ENCODE measurements at places on chromosomes 4 and X.

- no peak for DNase-seq
Measured at GRCh38 chr4:40193578-40193977, 3.3 kb upstream of the RHOH start.

DNA sequence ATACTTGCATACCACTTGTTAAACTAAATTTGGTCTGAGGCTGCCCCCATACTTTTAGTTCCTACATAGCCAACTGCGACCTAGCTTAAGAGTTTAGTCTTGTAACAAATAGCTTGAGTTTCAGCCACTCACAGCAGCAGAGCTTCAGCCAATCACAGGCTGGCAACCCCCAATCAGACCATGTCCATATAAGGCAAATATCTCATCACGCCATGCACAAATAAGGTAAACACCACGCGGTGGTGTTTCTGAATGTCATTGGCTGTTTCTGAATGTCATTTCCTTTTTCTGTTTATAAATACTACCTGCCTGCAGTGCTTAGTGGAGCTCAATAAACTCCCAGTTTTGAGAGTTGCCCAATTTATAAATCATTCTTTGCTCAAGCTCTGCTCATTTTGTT, 143.1 kb upstream of the MAD2L1 start:
- DNase-seq = no peak

- no peak for DNase-seq
Measured at GRCh38 chrX:16702700-16703599, 9.5 kb downstream of the CTPS2 start.

DNA sequence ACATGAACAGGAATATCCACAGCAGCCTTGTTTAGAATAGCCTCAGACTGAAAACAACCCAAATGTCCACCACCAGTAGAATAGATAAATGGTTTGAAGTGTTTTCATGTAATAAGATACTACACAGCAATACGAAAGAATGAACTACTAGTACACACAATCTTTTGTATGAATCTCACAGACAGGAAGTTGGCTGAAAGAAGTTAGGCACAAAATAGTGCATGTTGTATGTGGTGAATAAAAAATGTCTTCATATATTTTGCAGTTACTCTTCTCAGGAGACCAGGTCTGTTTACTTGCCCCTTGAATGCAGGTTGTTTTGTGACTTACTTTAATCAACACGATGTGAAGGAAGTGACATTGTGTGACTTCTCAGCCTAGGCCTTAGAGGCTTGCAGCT, 75.9 kb upstream of the LEF1 start:
- DNase-seq = no peak

DNA sequence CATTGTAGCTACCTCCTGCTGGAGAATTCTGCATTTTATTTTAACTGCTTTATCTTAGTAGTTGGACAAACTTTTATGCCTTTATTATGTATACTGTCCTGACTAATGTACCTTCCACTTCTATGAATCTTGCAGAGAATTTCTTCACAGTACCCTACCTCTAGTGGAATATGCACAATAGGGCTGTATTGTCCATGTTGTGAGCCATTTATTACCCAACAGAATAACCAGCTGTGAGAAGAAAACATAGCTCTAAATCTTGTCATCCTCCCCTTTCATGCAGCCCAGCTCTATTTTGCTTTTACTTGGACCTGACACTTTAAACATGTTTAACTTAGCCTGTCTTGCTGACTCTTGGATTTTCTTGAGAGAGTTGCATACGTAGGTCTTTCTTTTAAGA, 56.2 kb downstream of the MCUB start:
- DNase-seq = no peak

DNA sequence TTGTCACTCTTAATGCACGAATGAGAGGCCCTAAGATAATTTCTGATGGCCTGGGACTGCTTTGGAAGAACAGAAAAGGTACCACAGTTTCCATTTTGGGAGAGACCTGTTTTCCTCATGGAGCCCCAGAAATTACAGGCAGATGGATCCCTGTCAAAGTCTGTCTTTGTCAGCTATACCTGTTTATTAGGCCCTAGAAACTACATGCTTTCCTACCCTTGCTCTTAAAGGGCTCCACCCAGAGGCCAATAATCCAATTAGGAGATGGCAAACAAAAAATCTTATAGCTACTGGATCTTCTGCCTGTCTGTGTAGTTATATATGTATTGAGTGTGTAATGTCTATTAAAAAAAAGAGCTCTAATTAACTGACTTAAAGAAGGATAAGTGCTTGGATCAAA, 141.3 kb downstream of the NR3C2 start:
- DNase-seq = no peak

DNA sequence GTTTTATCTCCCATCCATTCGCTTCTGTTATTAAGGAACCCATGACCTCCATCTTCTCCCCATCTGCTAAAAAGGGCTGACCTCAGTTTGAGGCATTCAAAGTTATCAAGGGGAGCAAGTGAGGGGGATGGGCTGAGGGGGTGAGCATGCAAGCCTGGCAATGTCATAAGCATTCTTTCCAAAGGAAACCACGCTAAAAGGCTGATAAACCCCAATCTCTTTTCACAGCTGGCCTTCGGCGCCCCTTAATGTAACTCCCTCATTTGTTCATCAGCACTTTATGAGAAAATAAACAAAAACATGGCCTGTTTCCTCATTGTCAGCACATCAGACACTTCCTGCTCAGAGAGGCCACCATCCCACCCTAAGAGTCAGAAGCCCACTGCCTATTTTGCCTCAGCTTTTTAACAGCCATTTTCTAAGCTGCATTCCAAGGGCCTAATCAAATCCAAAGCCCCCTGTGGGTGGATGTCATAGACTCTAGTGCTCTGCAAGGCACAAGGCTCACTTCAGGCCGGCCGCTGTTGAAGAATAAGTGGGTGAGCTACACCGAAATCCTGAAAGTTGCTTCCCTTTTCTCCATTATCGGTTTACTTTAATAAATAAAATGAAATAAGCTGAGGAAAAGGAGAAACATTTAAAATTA, 92.0 kb upstream of the SRD5A3 start:
- no peak for DNase-seq

DNA sequence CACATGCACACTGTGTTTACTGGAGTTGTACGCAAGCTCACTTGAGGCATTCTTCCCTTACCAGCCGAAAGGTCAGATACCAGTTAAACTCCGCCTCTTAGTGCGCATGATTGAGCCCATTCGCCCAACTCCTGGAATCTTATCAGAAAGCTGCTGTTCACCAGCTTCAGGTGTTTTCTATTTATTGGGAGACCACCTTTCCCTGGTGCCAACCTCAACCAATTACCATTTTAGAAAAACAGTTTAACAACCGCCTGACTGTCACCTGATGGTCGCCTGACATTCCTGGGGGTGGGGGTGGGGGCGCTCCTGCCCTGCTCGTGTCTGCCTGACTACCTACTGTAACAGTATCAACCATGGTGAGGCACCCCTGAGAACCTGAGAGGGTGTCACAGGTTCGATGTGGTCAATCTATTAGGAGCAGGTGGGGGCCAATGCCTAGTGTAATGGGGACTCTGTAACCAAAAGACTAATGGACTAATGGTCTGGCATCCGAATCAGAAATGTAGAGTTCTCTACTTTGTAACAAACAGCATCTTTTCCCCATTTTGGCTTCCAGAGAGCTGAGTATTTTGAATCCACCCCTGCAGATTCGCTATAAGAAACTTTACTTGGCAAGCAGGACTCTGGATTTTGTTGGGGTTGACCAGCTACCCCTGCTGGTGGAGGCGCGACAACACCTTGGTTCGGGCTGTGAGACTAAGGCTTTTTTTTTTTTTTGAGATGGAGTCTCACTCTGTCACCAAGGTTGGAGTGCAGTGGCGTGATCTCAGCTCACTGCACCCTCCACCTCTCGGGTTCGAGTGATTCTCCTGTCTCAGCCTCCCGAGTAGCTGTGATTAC, 58.2 kb upstream of the ZNF157 start:
- DNase-seq = no peak

GRCh38 chrX:149992918-149993317, 54.6 kb upstream of the EOLA2 start:
- no peak for DNase-seq

GRCh38 chr4:70297576-70297975, 37.2 kb upstream of the CABS1 start:
- DNase-seq = no peak

GRCh38 chrX:129472116-129472515, 51.2 kb downstream of the SMARCA1 start:
- DNase-seq = no peak

GRCh38 chr4:95505151-95505550, 43.6 kb downstream of the UNC5C start:
- DNase-seq = no peak

DNA sequence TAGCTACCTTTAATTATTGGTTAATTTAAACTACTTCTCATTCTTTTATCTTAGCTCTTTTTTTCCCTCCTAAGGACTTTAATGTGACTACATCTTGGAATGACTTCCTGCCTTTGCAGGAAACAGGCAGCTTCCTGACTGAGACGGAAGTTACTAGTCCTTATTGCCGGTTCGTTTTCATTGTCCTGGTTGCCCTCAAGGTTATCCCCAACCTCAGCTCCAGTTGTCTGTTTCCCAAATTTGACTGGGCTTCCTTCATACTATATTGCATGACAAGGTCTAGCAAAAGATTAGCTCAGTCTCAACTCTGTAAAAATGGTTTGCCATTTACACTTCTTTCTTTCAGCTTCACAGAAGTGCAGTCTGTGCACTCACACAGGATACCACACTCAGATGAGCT, 109.9 kb upstream of the DDX53 start:
- no peak for DNase-seq

GRCh38 chrX:118971552-118971951, 2.9 kb upstream of the LONRF3 start:
- no peak for DNase-seq

DNA sequence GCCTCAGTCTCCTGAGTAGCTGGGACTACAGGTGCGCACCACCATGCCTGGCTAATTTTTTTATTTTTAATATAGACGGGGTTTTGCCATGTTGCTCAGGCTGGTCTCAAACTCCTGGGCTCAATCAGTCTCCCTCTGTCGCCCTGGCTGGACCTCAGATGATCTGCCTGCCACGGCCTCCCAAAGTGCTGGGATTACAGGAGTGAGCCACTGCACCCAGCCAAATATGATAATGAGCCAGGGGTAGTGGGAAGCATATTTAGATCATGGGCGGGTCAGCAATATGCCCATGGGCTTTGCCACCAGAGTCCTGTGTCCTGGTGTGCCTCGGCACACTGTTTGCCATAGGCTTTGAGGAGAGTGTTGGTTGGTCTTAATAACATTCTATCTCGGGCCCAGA, 71.8 kb downstream of the FAM193A start:
- no peak for DNase-seq

DNA sequence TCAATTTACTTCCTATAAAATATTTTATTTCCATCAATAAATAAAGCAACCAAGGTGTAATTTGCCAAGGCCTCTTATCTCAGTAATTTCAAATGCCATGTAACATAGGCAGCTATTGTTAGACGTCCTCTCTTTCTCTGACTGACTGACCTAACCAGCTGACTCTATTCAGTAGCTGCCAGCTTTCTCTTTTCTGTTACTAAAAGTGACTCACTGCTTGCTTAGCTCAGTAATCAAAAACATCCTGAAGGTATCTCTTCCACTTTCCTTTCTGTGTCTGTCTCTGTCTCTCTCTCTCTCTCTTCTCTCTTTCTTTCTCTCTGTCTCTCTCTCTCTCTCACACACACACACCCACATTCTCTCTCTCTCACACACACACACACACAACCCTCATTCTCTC, 134.2 kb downstream of the SPOCK3 start:
- DNase-seq = no peak

DNA sequence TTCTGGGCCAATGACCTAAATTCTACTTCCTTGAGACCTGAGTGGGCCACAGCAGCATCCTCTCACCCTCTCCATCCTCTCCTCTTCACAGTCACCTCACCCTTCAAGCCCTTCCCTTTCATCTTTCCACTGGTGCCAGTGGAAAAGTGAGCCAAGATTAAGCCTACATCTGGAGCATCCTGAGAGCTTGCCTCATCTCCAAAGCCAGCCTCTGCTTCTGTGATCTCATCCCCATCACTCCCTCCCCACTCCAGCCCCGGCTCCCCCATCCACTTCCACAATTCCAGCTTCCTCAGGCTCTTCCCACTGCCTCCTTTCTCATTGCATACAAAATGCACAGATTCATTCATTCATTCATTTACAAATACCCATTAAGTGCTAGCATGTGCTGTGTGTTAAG, 10.1 kb upstream of the RASL11B start:
- no peak for DNase-seq

DNA sequence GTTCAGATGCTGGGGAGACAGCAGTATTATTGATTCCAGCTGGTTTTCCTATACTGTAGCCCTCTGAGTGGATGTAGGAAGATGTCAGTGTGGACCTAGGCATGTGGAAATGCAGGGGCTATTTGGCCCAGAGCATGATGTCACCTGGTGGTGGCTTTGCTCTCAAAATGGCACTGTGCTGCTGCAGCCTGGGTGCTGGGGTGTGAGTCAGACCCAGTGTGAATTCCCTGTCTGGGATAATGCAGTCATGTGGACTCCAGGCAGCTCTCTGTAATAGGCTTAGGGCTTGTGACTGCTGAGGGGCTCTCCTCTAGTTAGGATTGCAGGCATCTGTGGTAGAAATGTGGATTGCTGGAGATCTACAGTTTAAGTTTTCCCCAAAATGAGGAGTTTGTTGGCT, 70.7 kb downstream of the DCAF8L2 start:
- DNase-seq = no peak

GRCh38 chrX:126448681-126449080, 103.9 kb downstream of the DCAF12L1 start:
- DNase-seq = no peak

Measured in omental fat pad (tissue), 4 donors.